Thyroid gland (tissue), 4 donors: ENCODE measurements at places on chromosomes 16 and 17. TPM values are rescaled to one million over a fixed set of nuclear protein-coding genes. Genes with fewer than 3 reads are reported as not detected.

The TBC1D3E gene
- total RNA-seq: not detected

The CCL11 gene
- not detected for total RNA-seq

The OTOA gene
- 0.13 TPM for total RNA-seq

DNA sequence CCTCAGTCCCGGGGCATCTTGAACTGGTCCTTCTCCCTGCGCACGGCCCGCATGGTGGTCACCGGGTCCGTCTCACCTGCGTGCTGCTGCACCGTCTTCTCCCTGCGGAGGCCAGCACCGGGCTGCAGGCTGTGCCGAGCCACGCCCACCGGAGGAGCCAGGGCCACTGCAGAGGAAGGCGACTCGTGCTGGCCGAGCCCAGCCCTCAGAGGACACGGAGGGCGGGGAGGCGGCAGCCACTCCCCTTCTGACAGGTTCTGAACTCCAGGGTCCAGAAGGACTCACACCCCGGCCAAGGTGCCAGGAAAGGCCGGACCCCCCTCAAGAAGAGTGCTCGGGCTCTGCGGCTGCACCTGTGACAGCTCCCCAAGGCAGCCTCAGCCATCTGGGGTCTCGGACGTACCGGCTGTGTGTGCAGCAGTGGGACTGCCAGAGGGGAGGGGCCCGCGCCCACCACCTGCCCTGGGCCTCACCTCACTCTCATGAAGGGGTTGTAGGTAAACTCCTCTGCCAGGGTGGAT lies 15.8 kb upstream of the IGFALS start:
- DNase-seq: no peak

The OTOP2 gene
- total RNA-seq: not detected

The WNT9B gene
- not detected for total RNA-seq

DNA sequence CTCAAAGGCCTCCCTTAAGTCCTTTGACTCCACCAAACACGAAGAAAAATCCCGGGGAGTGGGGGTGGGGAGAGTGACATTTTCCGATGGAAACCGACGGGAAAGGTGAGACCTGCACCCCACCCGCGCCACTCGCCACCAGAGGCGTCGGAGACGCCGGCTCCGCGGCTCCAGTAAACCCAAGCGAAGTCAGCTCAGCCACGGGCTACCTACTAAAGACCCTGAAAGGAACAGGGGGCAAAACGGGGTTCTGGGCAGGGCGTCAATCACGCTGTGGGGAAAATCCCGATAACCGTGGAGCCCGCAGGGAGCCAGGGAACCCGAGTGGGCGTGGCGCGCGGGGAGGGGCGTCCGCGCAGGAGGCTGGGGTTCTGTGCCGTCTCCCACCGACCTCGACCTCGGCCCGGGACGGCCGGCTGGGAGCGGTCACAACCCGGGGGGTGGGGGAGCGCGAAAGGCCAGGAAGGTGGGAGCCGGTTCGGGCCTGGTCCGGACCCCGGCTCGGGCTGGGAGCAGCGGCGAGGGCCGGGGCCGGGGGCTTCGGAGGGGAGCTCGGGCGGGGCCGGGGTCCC lies 565 bp downstream of the WDR45B start:
- peak; percentile 48 for DNase-seq

DNA sequence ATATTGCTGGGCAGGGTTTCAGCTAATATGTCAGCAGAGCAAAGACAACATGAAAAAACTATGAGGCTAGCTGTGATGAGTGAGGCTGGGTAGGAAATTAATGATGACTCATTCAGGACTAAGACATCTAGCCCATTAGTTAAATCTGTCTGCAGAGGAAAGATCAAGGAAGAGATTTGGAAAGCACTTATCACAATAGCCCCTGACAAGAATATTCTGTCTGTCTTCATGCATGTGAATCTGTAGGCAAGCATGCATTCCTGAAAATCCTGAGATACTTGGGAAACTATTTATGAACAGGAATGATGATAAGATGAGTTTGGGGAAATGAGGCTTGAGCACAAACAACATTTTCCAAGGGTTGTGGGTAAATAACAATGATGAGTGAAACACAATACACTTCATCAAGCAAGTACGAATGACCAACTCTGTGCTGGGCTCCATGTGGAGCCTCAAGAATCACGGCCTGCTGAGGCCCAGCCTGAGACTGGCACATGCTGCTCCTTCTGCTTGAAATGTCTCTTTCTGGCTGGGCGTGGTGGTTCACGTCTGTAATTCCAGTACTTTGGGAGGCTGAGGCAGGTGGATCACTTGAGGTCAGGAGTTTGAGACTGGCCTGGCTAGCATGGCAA lies 96.5 kb upstream of the ASIC2 start:
- no peak for DNase-seq

GRCh38 chr17:82064433-82065192 lies 991 bp downstream of the DUS1L start:
- DNase-seq: peak; percentile 42

- no peak for DNase-seq
Measured at GRCh38 chr16:54938212-54939028, 7.8 kb downstream of the IRX5 start.

GRCh38 chr17:40312893-40313667 lies 4.1 kb downstream of the RARA start:
- DNase-seq: peak; percentile 41

DNA sequence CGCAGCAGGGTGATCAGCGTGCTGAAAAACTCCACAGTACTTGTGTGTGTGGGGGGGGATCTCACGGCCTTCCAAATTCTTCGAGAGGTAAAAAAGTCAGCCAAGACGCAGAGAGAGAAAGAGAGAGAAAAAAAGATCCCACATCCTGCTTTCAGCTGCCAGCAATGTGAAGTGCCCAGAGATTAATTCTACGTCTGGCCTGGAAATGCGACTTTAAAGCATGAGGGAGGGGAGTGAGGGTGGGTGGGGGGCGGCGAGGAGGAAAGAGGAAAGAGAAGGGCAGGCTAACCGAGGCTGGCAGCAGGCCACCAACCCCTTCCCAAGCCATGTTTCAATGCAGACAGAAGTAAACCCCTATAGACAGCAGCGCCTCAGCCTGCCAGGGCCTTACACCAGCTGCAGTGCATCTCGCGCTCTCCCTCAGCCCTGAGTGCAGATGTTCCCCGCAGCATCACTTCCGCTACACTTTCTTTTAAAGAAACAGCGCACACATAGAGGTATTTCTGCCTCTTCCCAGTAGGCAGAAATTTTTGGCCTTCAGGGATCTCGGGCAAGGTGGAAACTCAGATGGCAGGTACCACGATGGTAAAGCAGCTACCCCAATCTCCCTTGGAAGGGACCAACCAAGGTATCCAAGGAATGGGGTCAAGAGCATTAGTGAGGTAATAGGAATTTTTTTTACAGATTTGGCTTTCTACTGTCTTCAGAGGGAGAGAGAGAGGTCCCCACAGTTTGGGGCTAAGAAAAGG lies 87.8 kb downstream of the SMG6 start:
- no peak for DNase-seq

- DNase-seq: peak; percentile 76
Measured at GRCh38 chr16:54286366-54287130, at the start of gene IRX3. Gene IRX3 (minus strand): TSS chr16:54286787. CDS start chr16:54286050, 737 bp downstream.

GRCh38 chr16:58815181-58815888 lies 81.2 kb upstream of the GOT2 start:
- no peak for DNase-seq

- DNase-seq: no peak
Measured at GRCh38 chr16:28823291-28823872, 583 bp downstream of the ATXN2L start.

The SLC13A2 gene
- total RNA-seq: not detected

The ALOXE3 gene
- total RNA-seq: not detected

GRCh38 chr17:74201250-74201649 lies 2.2 kb upstream of the RPL38 start:
- no peak for DNase-seq

DNA sequence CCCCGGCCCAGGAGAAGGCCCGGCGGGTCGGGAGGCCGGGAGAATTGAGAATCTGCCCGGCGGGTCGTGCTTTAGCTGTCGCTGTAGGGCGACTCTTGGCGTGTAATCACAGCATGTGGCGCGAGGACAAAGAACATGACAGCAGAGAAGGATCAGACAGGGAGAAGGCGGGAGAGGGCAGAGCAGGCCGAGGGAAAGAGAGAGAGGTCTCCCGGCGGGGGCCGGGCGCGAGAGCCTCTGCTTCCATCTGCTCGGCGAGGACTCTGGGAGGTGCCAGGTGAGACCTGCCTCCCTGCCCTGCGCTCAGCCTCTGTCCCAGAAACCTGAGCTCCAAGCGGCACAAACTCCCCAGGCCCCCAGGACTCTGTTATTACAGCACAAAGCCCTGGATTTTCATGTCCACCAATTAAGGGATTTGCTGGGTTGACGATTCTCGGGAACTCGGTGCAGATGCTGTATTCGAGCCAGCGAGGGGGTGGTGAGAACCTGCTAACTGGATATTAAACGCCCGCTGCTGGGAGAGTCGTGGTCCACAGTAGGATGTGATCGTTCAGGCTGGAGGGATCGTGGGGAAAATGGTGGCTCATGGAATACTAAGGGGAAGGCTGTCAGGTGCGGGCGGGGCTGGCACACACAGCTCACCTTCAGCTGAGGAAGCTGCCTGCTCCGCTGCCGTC lies 172.0 kb upstream of the CIBAR2 start:
- no peak for DNase-seq

The FSCN2 gene
- 19.7 TPM for total RNA-seq

- no peak for DNase-seq
Measured at GRCh38 chr16:66251476-66252160, 114.9 kb upstream of the CDH5 start.

The LGALS9 gene
- total RNA-seq: 10.1 TPM

GRCh38 chr17:57349541-57350247 lies 93.4 kb downstream of the MSI2 start:
- DNase-seq: no peak

DNA sequence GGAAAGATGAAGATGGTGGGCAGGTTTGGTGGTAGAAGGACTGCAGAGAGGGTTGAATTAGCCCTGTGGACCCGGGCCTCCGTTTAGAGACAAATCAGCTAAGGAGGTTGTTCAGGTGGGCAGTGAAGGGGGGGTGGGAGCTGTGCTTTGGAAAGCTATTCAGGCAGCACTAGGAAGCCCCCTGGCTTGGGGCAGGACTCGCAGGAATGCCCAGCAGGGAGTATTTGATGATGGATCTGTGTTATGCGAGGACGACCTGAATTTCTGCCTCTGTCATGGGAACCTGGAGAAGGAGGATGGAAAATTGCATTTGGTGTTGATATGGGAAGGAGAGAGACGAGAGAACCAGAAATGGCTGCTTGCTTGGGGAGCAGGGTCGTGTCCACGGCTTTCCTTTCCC lies 3.5 kb downstream of the SPDYE4 start:
- no peak for DNase-seq

- no peak for DNase-seq
Measured at GRCh38 chr17:78493450-78493849, 83.7 kb downstream of the DNAH17 start.

The PIRT gene
- not detected for total RNA-seq

DNA sequence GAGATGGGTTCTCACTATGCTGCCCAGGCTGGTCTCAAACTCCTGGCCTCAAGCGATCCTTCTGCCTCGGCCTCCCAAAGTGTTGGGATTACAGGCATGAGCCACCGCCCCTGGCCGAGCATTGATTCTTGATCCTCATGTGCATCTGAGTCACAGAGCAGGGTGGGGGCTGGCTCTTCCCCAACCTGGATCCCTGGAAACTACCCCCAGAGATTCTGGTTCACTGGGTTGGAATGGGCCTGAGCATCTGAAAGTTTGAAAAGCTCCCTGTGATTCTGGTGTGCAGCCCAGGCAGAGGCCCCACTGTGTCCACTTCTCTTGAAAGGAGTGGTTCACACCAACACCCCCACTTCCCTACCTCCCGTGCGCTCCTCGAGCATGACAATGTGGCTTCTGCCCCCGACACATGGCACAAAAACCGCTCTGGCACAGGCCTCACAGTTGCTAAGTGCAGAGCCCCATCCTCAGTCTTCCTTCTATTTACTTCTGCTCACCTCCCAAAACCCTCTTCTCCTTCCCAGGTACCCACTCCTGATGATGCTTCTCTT lies 4.6 kb downstream of the QPRT start:
- no peak for DNase-seq

The TBC1D3K gene
- not detected for total RNA-seq

The MAPT gene
- 1.8 TPM for total RNA-seq

DNA sequence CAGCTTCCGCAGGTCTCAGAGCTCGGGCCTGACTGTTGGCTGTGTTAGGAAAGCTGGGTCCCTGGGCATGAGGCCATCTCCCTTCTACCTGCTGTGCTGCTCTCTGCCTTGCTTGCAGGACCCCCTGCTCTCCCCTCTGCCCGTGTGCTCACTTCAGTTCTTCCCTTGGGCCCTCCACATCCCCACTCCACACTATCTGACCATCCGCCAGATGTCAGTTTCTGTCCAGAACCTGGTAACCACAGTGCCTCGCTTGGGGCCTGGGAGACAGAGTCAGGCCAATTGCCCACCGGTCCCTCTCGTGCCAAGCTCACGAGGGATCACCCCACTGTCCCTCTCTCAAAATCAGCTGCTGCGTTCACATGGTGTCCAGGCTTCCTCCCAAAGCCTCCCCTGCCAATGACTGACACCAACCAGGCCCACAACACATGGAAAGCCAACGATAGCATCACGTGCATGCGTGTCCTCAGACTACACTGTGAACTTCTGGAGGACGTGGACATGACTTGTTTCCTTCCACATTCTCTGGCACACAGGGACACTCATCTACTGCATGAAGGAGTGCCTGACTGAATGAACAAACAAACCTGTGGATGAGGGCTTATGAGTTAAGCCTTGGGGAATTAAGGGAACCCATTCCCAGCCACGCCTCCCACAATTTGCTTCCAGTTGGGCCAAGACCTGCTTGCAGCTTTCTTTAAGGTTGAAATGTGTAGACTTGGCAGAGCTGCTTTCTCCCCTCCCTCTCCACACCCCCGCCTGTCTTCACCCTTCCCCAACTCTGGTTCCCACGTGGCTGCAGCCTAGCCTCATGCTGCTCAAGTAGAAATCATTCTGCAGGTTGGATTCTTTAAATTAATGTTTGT lies 72.5 kb upstream of the ZNF423 start:
- DNase-seq: peak; percentile 71

The TGFB1I1 gene
- 21.7 TPM for total RNA-seq

DNA sequence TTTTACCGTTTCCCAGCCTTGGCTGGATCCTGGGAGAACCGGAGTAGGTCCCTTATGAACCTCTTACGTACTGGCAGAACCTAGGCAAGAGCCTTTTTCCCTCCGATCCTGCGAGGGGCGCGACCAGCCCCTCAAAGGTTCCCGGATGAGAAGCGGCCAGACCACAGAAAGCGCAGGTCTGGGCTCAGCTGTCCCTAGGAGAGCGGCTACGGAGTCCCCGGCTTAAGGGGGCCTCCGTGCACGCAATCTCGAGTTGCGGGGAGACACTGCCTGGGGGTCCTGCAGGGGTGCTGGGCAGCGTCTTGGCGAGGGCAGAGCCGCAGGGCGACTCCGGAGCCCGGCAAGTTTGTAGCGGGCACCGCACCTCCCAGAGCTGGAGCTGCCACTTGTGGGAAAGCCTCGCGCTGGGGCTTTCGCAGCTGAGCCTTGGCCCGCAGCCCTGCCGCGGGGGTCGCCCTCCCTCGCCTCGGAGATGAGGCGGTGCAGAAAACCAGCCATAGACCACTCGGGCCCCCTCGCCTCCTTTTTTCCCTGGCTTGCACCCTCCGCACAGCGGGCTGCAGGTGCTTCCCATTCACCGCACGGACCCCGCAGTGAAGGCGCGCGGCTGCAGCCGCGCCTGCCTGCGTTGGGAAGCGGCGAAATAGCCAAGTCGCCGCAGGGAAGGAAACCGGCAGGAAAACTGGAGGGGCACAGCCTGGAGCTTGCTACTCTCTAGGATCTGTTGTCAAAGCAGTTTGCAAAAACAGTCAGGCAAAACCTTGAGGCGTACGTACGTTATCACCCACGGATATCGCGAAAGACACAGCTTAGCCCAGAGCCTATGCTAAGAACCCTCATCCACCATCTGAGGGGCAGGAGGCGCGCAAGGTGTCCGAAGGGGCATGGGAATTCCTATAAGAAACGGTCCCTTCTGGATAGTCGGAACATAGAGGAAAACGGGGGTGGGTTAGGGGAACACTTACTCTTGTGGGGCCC lies 834 bp downstream of the CDH8 start:
- DNase-seq: no peak

The SUZ12 gene
- 32.1 TPM for total RNA-seq
